Esophagus (tissue), 2 donors: ENCODE measurements at places on chromosomes 1 and 21. TPM values are rescaled to one million over a fixed set of nuclear protein-coding genes. Genes with fewer than 3 reads are reported as not detected.

Gene NBPF6
- polyA plus RNA-seq, result not detected

Gene EXO1
- 1.2 TPM for polyA plus RNA-seq

Gene PADI2
- 0.58 TPM for polyA plus RNA-seq

Gene FLG
- 34.7 TPM for polyA plus RNA-seq

Gene KLF17
- 0.14 TPM for polyA plus RNA-seq

Gene SLC16A1
- 13.0 TPM for polyA plus RNA-seq

Gene DHX9
- 70.5 TPM for polyA plus RNA-seq

Gene TMEM82
- polyA plus RNA-seq, result not detected
